Adrenal gland (tissue), 19 donors: ENCODE measurements at places on chromosomes 1 and 21. TPM values are rescaled to one million over a fixed set of nuclear protein-coding genes. Genes with fewer than 3 reads are reported as not detected.

The FCER1G gene
- 46.7 TPM for total RNA-seq

The OR11L1 gene
- not detected for total RNA-seq

The SRSF11 gene
- total RNA-seq: 126 TPM

The ZNF697 gene
- total RNA-seq: 4.3 TPM

The KRTAP19-1 gene
- total RNA-seq: not detected

The KIF21B gene
- total RNA-seq: 1.1 TPM

The ERICH3 gene
- total RNA-seq: 1.1 TPM

The LRRC3 gene
- total RNA-seq: 2.6 TPM

DNA sequence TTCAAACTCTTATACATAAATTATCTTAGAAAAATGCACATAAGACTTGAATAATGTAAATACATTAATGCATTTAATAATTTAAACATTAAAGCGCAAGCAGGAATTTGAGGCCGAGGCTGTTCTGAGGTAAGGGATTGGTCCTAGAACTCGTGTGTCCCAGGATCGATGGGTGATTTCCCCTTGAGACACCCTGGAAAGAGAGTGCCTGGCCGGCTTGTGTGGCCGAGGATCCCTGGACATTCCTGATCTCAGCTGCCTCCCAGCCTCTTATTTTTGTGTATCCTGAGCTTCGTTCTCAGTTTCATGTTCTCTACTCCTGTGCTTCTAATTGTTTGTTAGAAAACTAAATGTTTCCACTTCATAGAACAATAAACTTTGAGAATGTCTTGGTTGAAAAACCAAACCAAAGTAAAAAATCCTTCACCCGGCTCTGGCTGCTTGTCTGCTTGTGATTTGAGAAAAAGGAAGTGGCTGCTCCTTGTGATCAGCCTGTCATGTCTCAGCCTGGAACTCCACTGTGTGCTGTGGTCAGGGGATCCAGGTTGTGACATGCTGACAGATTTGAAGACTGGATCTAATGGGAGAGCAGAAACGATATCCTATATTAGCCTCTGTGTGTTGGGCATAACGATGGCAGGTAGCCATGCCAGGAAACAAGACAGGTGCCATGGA lies 40.7 kb downstream of the PEX14 start:
- no peaks in the 10 kb centered on the region for H3K27me3 ChIP-seq
- H3K4me1 ChIP-seq: peaks cover 33% of the 10 kb centered on the region
- DNase-seq: no peak
- no peak overlapping the region for H3K27ac ChIP-seq
- H3K4me3 ChIP-seq: no peak overlapping the region

GRCh38 chr1:177593105-177593504 lies 376.8 kb downstream of the SEC16B start:
- H3K36me3 ChIP-seq: no peaks in the 10 kb centered on the region
- no peaks in the 10 kb centered on the region for H3K4me1 ChIP-seq
- H3K4me3 ChIP-seq: no peak overlapping the region
- H3K27ac ChIP-seq: no peak overlapping the region

- H3K4me3 ChIP-seq: no peak overlapping the region
- no peaks in the 10 kb centered on the region for H3K27me3 ChIP-seq
- no peak for DNase-seq
These were observed 68.0 kb downstream of the FAAP20 start for GRCh38 chr1:2126331-2127186.

GRCh38 chr1:22883406-22883805 lies 89.3 kb downstream of the LACTBL1 start:
- DNase-seq: no peak
- no peaks in the 10 kb centered on the region for H3K4me1 ChIP-seq
- H3K27me3 ChIP-seq: no peaks in the 10 kb centered on the region
- no peak overlapping the region for H3K27ac ChIP-seq

DNA sequence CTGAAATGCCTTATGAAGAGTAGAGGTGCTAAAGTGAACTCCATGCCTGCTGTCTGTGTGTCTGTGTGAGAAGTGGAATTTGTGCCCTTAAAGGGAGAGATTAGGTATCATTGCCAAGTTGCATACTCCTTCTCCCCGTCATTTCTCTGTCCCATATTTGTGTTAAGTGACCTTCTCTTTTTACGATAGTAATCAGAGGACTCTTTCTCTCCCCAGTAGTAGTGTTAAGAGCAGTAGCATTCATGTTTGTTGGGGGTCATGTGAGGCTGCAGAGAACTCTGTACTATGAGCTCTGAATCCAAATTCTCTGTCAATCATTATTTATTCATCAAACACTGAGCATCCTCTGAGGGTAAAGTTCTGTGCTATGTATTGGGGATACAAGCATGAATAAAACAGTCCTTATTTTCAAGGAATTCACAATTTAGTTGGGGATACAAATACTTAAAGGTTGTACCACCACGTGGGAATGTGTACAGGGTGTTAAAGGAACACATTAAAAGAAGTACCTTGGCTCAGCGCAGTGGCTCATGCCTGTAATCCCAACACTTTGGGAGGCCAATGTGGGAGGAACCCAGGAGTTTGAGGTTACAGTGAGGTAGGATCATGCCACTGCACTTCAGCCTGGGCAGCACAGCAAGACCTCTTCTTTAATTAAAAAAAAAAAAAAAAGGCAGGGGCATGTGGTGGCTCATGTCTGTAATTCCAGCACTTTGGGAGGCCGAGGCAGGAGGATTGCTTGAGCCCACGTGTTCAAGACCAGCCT lies 24.8 kb upstream of the KCNQ4 start:
- H3K4me1 ChIP-seq: no peaks in the 10 kb centered on the region
- no peak overlapping the region for H3K4me3 ChIP-seq
- H3K36me3 ChIP-seq: peaks cover 78% of the 10 kb centered on the region
- DNase-seq: no peak
- H3K27ac ChIP-seq: no peak overlapping the region

- peak overlapping the region; percentile 92 for H3K27ac ChIP-seq
- no peak for DNase-seq
- no peaks in the 10 kb centered on the region for H3K27me3 ChIP-seq
- no peaks in the 10 kb centered on the region for H3K36me3 ChIP-seq
These were observed 89.7 kb downstream of the SLC45A1 start for GRCh38 chr1:8407652-8408051.

DNA sequence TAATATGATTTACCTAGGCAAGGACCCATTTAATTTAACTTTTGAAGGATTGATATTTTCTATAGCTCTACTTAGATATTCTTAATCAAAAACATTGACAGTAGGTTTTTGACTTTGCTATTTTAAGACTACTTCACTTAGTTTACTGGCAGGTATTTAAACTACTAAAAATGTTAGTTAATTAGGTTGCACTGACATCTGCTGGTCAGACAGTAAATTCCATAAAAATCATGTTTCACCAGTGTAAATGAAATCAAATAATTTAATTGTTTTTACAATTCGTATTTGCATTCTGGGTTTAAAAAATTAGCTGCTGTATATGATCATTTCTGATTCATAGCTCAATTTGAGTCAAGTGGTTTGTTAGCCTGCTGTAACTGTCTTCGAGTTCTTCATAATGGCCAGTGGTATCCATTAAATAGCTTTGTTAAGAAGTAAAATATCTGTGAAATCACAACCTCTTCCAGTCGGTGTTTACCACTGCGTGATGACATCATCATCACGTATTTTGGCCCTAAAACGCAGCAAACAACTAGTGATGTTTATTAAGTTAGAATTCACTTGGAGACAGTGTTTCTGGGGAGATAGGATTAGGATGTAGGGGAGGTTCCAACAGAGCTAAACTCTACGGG lies 26.2 kb downstream of the EXTL2 start:
- DNase-seq: no peak
- H3K4me1 ChIP-seq: no peaks in the 10 kb centered on the region
- no peaks in the 10 kb centered on the region for H3K27me3 ChIP-seq

DNA sequence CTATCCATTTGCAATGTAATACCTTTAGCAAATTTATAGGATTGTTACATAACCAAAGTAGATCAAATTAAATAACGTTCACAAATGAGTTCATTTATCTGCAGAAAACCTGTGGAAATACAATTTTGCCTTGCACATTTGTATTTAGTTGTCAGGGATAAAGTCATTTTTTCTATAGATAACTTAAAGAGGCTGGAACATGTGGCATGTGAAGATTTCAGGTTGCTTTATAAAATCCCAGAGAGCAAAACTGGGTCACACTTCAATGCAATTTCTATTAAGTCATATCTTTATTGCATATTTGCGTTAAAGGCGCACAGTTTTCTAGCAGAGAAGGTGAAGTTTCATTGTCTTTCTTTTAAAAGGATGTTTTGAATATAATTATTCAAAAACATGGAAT lies 342.4 kb downstream of the USP25 start:
- DNase-seq: no peak
- H3K36me3 ChIP-seq: no peaks in the 10 kb centered on the region
- no peak overlapping the region for H3K4me3 ChIP-seq

DNA sequence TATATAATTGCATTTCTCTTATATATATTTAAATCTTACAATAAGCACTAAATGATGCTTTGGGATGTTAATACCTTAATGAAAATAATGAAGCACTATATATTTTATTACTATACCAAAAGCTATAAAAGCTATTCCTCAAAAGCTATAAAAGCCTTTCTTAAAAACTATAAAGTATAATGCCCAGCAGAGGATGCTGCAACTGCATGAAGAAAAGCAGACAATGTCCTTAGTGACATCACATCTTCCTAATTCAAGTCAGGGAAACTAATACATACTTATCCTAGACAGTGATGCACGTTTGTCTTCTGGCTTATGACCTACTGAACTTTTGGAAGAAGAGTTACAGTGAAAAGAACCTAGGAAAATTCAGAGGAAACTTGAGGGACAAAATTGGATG lies 13.6 kb upstream of the C1orf185 start:
- DNase-seq: no peak
- no peaks in the 10 kb centered on the region for H3K36me3 ChIP-seq
- H3K27me3 ChIP-seq: no peaks in the 10 kb centered on the region
- no peaks in the 10 kb centered on the region for H3K4me1 ChIP-seq
- no peak overlapping the region for H3K4me3 ChIP-seq

- H3K36me3 ChIP-seq: no peaks in the 10 kb centered on the region
- no peak overlapping the region for H3K4me3 ChIP-seq
- H3K27ac ChIP-seq: no peak overlapping the region
- H3K27me3 ChIP-seq: no peaks in the 10 kb centered on the region
- no peaks in the 10 kb centered on the region for H3K4me1 ChIP-seq
These were observed 22.3 kb upstream of the APOBEC4 start for GRCh38 chr1:183675381-183675780.

GRCh38 chr21:35351434-35351833 lies 302.3 kb upstream of the RUNX1 start:
- H3K27me3 ChIP-seq: no peaks in the 10 kb centered on the region
- no peak overlapping the region for H3K4me3 ChIP-seq
- no peak for DNase-seq
- no peaks in the 10 kb centered on the region for H3K4me1 ChIP-seq
- H3K27ac ChIP-seq: no peak overlapping the region
- H3K36me3 ChIP-seq: no peaks in the 10 kb centered on the region

GRCh38 chr21:34997294-34997693 lies 51.8 kb downstream of the RUNX1 start:
- no peaks in the 10 kb centered on the region for H3K4me1 ChIP-seq
- H3K4me3 ChIP-seq: no peak overlapping the region
- H3K36me3 ChIP-seq: no peaks in the 10 kb centered on the region
- no peak overlapping the region for H3K27ac ChIP-seq
- no peak for DNase-seq

GRCh38 chr1:55359611-55360010 lies 144.4 kb upstream of the USP24 start:
- H3K36me3 ChIP-seq: no peaks in the 10 kb centered on the region
- DNase-seq: no peak
- no peak overlapping the region for H3K4me3 ChIP-seq

- H3K4me1 ChIP-seq: no peaks in the 10 kb centered on the region
- H3K27me3 ChIP-seq: no peaks in the 10 kb centered on the region
- H3K36me3 ChIP-seq: peaks cover 2% of the 10 kb centered on the region
- no peak overlapping the region for H3K4me3 ChIP-seq
These were observed 160.2 kb downstream of the COP1 start for GRCh38 chr1:176046926-176047325.

DNA sequence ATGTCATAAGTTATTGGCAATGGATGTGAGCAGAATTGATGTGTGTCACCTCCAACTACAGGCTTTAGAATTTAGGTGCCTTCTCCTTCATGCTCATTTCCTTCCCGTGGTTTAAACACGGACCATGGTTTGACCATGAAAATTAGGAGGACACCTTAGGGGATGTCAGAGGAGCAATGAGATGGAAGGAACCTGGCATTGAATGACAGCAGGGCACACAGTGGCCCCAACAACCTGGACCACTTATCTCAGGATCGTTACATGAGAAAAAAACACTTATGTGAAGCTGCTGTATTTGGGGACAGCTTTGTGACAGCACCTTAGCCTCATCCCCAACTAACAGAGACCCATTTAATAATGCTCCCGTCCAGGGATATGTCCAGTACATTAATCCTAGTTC lies 70.8 kb downstream of the SLC9A1 start:
- H3K4me1 ChIP-seq: no peaks in the 10 kb centered on the region
- no peak overlapping the region for H3K4me3 ChIP-seq
- no peaks in the 10 kb centered on the region for H3K27me3 ChIP-seq
- DNase-seq: no peak

GRCh38 chr1:36965275-36966159 lies 68.8 kb downstream of the GRIK3 start:
- no peaks in the 10 kb centered on the region for H3K4me1 ChIP-seq
- H3K36me3 ChIP-seq: no peaks in the 10 kb centered on the region
- no peak overlapping the region for H3K27ac ChIP-seq
- H3K4me3 ChIP-seq: no peak overlapping the region

DNA sequence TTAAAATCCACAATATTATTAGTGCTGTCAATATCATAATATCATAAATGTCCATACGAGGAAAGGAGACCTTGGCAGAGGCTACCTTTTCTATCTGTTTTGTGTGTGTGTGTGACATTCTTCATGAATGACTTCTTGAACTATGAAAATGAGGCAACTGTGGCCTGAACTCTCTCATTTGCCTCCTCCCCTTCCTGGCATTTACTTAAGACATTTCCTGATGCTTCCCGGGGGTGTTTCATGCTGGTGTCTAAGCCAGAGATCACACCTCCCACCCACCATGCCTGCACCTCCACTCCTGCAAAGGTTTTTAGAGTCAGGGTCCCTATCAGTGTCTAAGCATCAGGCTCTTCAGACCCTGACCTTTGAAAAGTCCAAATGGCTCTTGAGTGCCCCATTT lies 420.9 kb downstream of the KIF26B start:
- H3K27me3 ChIP-seq: no peaks in the 10 kb centered on the region
- no peak overlapping the region for H3K27ac ChIP-seq
- no peaks in the 10 kb centered on the region for H3K4me1 ChIP-seq

DNA sequence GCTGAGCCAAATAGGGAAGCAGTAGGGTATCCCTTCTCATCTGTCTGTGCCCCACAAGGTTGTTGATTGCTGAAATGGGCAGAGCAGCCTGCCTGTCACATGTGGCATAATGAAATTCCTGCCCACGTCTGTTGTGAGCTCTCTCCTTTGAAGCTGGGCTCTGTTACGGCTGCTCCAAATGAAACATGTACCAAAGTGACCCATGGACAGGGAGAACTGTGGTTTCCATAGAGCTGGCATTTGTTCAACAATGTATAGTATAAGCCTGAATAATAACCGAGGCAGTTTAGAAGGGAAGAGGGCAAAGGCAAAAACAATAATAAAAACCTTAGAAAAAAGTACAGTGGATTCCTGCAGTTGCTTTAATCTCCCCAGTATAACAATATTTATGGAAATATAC lies 149.7 kb downstream of the LYPLAL1 start:
- no peak overlapping the region for H3K4me3 ChIP-seq
- H3K4me1 ChIP-seq: no peaks in the 10 kb centered on the region
- no peaks in the 10 kb centered on the region for H3K36me3 ChIP-seq
- DNase-seq: no peak
